ENCODE measurements at places on chromosomes 3 and 15.

GRCh38 chr3:176964661-176965060 is 232.6 kb downstream of the TBL1XR1 start:
- no peak for DNase-seq

DNA sequence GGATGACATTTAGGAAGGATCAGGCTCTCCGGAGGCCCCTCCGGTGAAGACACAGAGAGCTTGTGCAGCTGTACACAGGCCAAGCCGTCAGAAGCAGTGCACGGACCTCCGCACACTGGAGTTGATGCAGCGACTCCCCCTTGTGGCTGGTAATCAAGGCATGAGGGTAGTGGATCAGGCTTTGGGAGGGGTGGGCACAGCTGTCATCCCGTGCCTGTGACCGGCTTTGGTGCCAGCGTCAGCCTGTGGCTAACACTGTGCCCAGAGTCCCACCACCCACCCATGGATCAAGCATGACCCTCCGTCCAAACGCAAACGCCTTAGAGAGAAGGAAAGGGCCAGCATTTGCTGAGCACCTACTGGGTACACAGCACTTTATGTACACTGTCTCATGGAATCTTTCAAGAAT is 8.2 kb upstream of the GRIP2 start:
- DNase-seq: no peak

DNA sequence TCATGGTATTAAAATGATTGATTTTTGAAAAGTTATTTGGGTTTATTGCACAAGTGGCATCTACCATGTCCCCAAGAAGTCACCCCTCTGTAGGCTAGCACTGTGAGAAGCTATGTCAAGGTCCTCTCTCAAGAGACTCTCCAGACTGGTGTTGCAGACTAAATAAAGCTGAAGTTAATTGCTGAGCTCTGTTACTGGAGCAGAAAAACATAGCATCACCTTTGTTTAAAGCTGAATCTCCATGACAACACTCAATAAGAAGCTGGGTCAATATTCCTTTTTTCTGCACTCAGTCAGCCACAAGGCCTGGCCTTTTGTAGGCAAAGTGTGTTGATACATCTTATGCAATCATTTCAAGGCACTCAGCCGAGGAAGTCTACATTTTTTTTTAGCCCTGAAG is 806.6 kb upstream of the LMCD1 start:
- no peak for DNase-seq

- DNase-seq: no peak
Measured at GRCh38 chr3:78941587-78941986, 826.2 kb downstream of the ROBO1 start.

DNA sequence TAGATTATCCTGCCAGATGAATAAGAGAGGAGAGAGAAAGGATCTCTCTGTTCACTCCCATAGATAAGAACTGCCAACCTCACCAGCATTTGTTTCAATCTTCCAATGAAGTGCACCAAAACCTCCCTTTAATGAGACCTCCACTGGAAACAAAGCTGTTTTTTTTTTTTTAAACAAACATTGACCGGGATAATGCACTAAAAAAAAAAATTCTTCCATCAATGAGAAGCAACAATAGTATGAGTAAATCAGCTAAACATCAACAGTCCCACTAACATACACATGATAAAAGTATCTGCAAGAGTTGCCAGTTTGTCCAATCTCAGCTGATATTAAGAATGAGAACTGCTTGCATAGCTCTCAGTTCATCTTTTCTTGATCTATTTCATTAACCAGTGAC is 19.9 kb downstream of the TJP1 start:
- DNase-seq: no peak

DNA sequence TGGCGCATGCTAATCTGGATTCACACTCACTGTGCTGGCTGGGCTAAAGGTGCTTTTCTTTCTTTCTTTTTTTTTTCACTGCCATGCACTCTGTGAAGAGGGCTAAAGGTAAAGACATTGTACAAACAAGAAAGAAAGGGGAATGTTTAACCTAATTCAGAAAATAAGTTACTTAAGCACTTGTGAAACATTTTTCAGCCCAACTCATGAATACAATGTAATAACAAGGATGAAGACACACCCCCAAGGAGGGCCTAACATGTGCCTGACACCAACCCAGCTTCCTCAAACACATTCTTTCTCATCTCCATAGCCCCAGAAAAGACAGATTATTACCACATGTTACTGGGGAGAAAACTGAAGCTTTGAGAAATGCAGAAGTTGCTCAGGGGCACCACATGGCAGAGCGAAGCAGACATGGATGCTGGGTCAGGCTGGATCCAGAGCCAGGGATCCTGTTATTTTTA is 5.7 kb downstream of the STIMATE start:
- no peak for DNase-seq

- DNase-seq: no peak
Measured at GRCh38 chr15:99921101-99921500, 187.9 kb upstream of the LYSMD4 start.

DNA sequence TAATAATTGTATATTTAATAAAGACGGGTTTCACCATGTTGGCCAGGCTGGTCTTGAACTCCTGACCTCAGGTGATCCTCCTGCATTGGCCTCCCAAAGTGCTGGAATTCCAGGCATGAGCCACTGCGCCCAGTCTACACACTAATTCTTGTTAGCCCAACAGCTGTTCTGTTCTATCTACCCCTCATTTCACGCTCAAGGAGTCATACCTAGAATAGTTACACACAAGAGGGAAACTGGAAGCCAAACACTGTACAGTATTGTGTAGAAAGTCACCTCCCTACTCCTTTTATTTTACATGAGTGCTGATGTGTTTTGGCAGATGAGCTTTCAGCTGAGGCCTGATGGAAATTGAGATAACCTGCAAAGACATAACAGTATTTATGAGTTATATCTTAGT is 13.4 kb upstream of the CTDSPL2 start:
- DNase-seq: no peak

GRCh38 chr3:138678086-138678485 is 69.5 kb downstream of the FAIM start:
- DNase-seq: no peak

DNA sequence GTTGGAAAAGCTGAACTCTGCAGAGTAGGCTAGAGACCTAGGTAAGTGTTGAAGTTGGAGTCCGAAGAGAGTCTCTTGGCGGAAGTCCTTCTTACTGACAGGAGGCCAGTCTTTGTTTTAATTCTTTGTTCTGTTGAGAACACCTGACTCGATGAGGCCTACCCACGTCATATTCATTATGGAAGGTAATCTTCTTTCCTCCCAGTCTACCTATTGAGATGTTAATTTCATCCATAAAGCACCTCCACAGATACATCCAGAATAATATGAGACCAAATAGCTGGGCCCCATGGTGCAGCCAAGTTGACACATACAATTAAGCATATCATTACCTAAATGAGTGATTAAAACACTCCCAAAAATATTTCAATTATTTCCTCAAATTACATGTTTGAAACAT is 515.5 kb downstream of the CADM2 start:
- no peak for DNase-seq
